ENCODE measurements at places on chromosomes 11 and 22. TPM values are rescaled to one million over a fixed set of nuclear protein-coding genes. Genes with fewer than 3 reads are reported as not detected.

The HIC2 gene
- 3.7 TPM for total RNA-seq

GRCh38 chr11:46342239-46342638, 5.0 kb upstream of the DGKZ start:
- H3K4me1 ChIP-seq, result no peaks in the 10 kb centered on the region
- H3K36me3 ChIP-seq, result no peaks in the 10 kb centered on the region
- no peak for DNase-seq
- no peaks in the 10 kb centered on the region for H3K27me3 ChIP-seq
- no peak overlapping the region for H3K27ac ChIP-seq

- no peaks in the 10 kb centered on the region for H3K36me3 ChIP-seq
- peak; percentile 75 for DNase-seq
- H3K4me3 ChIP-seq, result peak overlapping the region; percentile 70
- no peak overlapping the region for H3K27ac ChIP-seq
- peaks cover 11% of the 10 kb centered on the region for H3K27me3 ChIP-seq
- 0 out of 2 replicates have a peak, but pooled peaks cover 5% of the 10 kb centered on the region for H3K4me1 ChIP-seq
Observed at GRCh38 chr11:119584193-119585042, 144.6 kb downstream of the NECTIN1 start.

DNA sequence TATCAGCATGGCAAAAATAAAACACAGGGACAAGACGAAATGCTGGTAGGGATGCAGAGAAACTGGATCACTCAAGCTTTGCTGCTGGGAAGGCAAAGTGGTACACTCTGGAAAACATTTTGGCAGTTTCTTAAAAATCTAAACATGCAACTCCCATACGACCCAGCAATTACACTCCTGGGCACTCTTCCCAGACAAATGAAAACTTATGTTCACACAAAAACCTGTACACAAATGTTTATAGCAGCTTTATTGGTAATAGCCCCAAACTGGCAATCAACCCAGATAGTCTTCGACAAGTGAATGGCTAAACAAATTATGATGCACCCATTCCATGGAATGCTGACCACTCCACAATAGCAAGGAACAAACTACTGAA, 35.8 kb upstream of the PRR5 start:
- H3K4me3 ChIP-seq, result no peak overlapping the region
- peaks cover 6% of the 10 kb centered on the region for H3K4me1 ChIP-seq
- no peak for DNase-seq
- no peaks in the 10 kb centered on the region for H3K36me3 ChIP-seq

GRCh38 chr11:37394236-37394870, 796.3 kb upstream of the RAG2 start:
- no peak overlapping the region for H3K4me3 ChIP-seq
- no peak overlapping the region for H3K27ac ChIP-seq
- no peak for DNase-seq
- no peaks in the 10 kb centered on the region for H3K4me1 ChIP-seq
- H3K27me3 ChIP-seq, result no peaks in the 10 kb centered on the region

The OR4A16 gene
- total RNA-seq, result not detected

The OPCML gene
- 1.6 TPM for total RNA-seq

- DNase-seq, result peak; percentile 36
- no peaks in the 10 kb centered on the region for H3K36me3 ChIP-seq
- no peaks in the 10 kb centered on the region for H3K4me1 ChIP-seq
- H3K27me3 ChIP-seq, result peaks cover 6% of the 10 kb centered on the region
Observed at GRCh38 chr11:118277312-118277711, 13.2 kb upstream of the MPZL2 start.

The ZP1 gene
- total RNA-seq, result 5.3 TPM

DNA sequence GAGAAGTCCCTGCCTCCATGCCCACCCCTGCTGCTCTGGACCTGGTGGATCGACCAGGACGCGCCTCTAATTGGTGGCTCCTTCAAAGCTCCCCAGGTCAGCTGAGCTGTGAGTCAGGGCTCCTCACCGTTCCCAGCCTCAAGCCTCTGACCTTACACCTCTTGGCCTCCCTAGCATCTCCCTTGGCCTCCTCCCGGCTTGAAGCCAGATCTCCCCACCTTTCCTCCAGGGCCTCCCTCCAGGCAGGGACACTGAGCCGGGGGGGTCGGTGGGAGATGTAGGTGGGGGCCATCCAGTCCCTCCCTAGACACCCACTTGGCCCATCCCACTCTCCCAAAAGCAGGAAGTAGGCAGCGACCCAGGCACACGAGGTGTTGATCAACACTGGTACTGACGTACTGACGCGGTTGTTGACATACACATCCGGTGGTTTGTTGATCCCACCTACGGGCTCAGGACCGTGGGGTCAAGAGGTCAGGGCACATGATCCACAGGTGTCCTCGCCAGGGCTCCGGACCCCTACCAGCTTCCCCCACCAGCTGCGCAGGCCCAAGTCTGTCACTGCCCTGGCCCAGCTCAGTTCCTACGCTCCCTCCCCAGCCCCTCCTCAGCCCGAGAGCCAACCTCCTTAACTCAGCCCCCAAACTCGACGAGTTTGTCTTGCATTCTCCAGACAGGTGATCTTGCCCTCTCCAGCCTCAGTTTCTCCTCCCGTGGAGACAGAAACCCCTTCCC, 802 bp downstream of the ATG2A start:
- peak; percentile 56 for DNase-seq
- peak overlapping the region; percentile 32 for H3K27ac ChIP-seq
- H3K4me1 ChIP-seq, result peaks cover 10% of the 10 kb centered on the region
- peak overlapping the region; percentile 90 for H3K4me3 ChIP-seq
- H3K36me3 ChIP-seq, result no peaks in the 10 kb centered on the region
- H3K27me3 ChIP-seq, result no peaks in the 10 kb centered on the region

GRCh38 chr11:119639642-119640205, 89.3 kb downstream of the NECTIN1 start:
- no peak overlapping the region for H3K27ac ChIP-seq
- DNase-seq, result no peak
- no peaks in the 10 kb centered on the region for H3K27me3 ChIP-seq
- no peak overlapping the region for H3K4me3 ChIP-seq

The GLYATL1 gene
- not detected for total RNA-seq

GRCh38 chr11:73163638-73164174, 21.6 kb upstream of the FCHSD2 start:
- H3K4me3 ChIP-seq, result no peak overlapping the region
- H3K4me1 ChIP-seq, result no peaks in the 10 kb centered on the region
- H3K27ac ChIP-seq, result no peak overlapping the region
- H3K27me3 ChIP-seq, result no peaks in the 10 kb centered on the region

DNA sequence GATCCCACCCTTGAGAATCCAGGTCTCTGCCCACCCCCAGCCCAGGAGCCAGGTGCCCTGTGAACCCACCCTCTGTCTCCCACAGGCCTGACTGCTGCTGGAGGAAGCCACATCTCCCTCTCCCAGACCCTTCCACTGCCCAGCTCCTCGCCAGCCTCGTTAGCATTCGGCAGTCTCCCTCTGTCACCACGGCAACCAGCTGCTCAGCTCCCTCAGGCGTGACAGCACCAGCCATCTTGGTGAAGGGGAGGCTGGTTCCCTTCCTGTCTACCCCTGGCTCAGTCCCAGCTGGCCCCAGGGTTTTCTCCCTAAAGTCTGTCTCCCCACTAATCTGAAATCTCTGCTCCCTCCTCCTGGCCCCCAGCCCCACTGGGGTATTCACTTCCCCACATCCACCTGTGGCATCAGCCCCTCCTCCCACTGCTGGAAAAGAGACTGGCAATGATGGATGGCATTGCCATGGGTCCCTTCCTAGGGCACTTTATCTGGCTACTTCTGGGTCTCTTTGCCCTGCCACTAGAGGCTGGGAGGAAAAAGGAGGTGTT, 28.1 kb downstream of the NRXN2 start:
- no peaks in the 10 kb centered on the region for H3K36me3 ChIP-seq
- no peak overlapping the region for H3K27ac ChIP-seq
- H3K4me1 ChIP-seq, result no peaks in the 10 kb centered on the region
- H3K27me3 ChIP-seq, result peaks cover 50% of the 10 kb centered on the region
- no peak for DNase-seq

The CALCA gene
- 1.3 TPM for total RNA-seq

GRCh38 chr11:114131461-114131864, 72.0 kb downstream of the ZBTB16 start:
- H3K36me3 ChIP-seq, result no peaks in the 10 kb centered on the region
- no peak overlapping the region for H3K4me3 ChIP-seq
- H3K27me3 ChIP-seq, result 0 out of 2 replicates have a peak, but pooled peaks cover 8% of the 10 kb centered on the region
- no peak overlapping the region for H3K27ac ChIP-seq
- H3K4me1 ChIP-seq, result peaks cover 45% of the 10 kb centered on the region

DNA sequence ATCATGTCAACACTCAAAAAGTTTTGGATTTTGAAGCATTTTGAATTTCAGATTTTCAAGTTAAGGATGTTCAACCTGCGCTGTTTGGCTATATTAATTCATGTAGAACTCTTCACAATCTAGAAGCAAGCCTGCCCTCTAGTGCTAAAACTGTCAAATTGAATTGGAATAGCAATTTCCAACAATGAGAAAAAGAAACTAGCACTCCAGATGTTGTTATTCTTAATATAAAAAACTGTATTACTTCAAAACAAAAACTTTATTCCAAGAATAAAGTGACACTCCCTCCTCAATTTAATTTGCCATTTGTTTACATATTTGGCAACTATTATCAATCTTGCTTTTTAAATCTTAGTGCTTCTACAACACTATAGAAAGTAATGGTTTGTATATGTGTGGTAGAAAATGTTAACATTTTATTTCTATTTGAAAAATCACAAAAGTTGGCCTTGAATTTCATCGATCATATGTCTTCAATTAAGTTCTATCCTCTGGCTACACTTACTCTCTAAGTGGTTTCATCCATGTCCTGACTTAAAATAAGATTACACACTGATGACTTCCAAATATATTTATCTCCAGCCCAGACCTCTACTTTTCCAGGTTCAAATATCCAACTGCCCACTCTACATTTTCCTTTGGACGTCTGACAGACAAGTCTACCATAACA, 36.6 kb downstream of the DCUN1D5 start:
- peaks cover 24% of the 10 kb centered on the region for H3K4me1 ChIP-seq
- no peak overlapping the region for H3K27ac ChIP-seq
- no peaks in the 10 kb centered on the region for H3K27me3 ChIP-seq
- peak; percentile 79 for DNase-seq
- no peak overlapping the region for H3K4me3 ChIP-seq

The TIGD3 gene
- total RNA-seq, result not detected

- no peaks in the 10 kb centered on the region for H3K27me3 ChIP-seq
- no peak overlapping the region for H3K4me3 ChIP-seq
- H3K27ac ChIP-seq, result peak overlapping the region; percentile 55
- DNase-seq, result peak; percentile 90
Observed at GRCh38 chr22:46010207-46010867, 33.4 kb upstream of the WNT7B start.

DNA sequence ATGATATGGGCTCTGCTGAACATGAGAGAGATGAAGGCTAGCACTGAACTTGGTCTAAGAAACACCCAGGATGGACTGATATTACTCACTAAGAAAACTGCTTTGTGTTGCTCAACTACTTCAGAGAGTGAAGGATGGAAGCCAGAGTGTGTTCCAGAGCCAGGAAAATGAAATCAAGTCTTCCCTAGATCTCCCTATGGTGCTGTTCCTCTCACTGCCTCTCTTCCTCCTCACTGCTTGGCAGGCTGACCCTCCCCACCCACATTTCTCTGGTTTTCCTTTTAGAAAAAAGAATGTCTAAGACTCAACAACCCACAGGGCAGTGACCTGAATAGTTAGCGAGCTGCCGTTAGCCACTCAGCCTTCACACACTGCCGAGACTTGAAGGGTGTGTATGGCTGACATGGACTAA, 65.6 kb downstream of the CCDC81 start:
- no peak overlapping the region for H3K4me3 ChIP-seq
- H3K27me3 ChIP-seq, result no peaks in the 10 kb centered on the region
- H3K36me3 ChIP-seq, result no peaks in the 10 kb centered on the region
